ENCODE measurements at places on chromosomes 3 and 15.

- no peak for DNase-seq
These were observed 572.1 kb downstream of the FGF12 start for GRCh38 chr3:192155194-192155593.

GRCh38 chr3:170536712-170537111 lies 49.2 kb downstream of the SLC7A14 start:
- no peak for DNase-seq

DNA sequence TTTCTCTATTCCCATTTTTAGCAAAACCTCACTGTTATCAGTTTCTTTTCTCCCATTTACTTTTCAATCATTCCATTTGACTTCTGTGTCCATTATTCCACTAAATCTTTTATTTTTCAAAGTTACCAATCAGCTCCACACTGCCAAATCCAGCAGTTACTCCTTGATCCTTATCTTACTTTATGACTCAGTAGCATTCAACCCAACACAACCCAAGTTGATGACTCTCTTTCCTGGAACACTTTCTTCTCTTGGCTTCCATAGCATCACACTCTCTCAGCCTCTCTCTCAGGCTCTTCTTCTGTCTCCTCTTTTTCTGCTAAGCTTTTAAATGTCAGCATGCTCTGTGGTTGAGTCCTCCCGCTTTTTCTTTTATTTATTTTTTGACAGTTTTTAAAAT lies 36.3 kb downstream of the RASGRP1 start:
- no peak for DNase-seq

DNA sequence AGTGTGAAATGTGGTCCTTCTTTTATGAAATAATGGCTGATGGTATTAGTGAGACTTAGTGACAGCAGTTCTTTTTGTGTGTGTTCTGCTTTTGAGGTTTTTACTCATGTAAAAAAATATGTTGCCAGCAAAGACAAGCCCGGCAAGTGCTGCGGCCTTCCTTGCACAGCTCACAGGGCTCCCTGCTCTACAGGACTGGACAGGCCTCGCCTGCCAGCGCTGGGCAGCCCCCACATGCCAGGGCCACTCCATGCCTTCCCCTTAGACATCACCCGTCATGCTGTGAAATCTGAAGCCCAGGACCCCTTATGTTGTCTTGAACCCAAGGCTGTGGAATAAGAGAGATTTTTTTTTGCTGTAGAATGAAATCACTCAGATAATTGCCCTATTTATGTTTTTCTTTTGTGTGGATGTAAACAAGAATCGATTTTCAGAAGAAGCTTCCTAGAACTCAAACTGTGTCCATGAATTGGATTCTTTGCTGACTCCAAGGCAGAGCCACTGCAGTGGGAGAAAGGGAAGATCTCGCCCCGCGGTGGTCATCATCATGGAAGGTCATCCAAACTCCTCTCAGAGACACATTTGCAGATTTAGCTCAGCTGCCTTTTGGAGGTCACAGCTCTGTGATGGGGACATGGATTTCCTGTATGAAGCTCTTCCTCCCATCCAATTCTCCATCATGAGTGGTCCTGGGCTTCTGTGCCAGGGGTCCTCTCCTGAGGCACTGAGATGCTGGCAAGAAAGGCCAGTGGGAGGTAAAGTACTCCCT lies 150.8 kb downstream of the ATP10A start:
- DNase-seq, result no peak

DNA sequence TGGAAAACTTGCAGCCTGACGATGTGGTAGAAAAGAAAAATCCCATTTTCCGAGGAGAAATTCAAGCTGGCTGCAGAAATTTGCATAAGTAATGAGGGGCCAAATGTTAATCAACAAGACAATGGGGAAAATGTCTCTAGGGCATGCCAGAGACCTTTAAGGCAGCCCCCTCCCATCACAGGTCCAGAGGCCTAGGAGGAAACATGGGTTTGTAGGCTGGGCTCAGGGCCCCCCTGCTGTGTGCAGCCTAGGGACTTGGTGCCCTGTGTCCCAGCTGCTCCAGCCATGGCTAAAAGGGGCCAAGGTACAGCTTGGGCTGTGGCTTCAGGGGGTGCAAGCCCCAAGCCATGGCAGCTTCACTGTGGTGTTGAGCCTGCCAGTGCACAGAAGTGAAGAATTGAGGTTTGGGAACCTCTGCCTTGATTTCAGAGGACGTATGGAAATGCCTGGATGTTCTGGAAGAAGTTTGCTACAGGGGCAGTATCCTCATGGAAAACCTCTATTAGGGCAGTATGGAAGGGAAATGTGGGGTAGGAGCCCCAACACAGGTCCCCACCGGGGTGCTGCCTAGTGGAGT lies 75.9 kb upstream of the CADPS start:
- DNase-seq, result no peak

DNA sequence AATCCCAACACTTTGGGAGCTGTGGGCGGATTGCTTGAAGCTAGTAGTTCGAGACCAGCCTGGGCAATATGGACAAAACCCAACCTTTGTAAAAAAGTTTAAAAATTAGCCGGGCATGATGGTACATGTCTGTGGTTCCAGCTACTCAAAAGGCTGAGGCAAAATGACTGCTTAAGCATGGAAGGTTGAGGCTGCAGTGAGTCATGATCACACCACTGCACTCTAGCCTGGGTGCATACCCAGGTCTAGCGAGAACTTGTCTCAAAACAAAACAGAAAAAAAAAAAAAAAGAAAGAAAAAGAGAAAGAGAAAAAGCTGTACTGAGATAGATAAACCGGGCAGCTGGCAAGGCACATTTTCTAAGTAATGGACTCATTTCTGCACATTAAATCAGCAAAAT lies 10.6 kb downstream of the ARPP19 start:
- DNase-seq, result peak; percentile 17

DNA sequence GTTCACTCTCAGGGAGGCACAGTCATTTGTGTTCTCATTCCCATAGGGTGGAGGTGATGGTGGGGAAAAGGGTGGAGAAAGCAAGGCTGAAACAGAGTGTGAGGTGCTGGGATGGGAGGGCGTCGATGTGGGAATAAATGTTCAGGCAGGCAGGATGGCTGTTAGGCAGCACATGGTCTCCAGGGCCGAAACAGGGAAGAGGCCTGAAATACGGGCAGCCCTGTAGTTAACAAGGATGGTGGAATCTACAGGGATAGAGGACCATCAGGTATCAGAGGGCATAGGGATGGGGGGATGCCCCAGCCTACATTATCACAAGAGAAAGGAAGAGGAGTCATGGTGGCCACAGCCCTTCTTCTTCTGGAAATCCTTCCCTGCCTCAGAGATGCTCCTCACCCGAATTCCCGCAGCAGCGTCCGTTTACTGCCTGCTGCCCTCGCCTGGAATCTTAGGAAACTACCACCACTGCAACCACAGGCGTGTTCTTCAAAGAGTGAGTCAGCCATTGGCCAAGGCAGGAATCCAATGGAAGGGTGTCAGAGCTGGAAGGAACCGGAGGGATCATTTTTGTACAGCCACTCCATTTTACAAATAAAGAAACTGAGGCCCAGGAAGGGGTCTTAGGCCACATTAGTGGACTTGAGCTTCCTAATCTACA lies 49.7 kb upstream of the POMGNT2 start:
- DNase-seq, result no peak

DNA sequence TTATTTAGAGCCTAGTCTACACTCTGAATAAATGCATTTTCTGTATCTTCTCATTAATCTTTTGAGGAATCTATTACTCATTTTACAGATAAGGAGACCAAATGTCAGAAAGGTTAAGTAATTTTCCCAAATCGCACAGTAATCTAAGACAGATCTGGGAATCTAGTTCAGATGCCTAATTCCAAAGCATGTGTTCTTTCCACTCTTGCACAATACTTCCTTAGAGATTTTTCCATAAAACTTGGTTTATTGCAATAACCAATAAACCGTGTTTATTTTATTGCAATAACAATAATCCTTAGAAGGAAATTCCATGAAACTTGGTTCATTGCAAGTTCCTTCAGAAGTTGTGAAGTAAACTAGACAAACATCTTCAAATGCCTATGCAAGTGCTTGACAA lies 17.4 kb upstream of the COL8A1 start:
- DNase-seq, result no peak

GRCh38 chr3:189507856-189508255 lies 123.3 kb upstream of the TP63 start:
- no peak for DNase-seq

DNA sequence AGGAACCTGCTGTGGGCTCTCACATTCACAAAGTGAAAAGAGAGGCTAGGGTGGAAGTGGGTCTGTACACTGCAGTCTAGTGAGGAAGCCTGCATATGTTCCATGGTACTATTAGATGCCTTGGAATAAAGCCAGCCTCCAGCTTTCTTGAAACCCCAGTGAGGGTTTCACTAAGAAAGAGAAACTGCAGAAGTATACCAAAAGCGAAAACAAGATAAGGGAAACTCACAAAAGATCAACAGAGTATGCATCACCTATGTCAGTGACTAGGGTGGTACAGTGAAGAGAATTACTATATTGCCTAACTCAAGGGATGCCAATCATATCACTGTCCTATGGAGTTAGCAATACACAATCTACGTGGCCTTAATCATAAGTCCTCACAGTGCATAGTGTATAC lies 212.5 kb upstream of the GADL1 start:
- DNase-seq, result no peak

- no peak for DNase-seq
These were observed 1.8 kb downstream of the CXCR6 start for GRCh38 chr3:45944830-45945620.

- DNase-seq, result no peak
These were observed 27.0 kb upstream of the APH1B start for GRCh38 chr15:63250312-63250965.

DNA sequence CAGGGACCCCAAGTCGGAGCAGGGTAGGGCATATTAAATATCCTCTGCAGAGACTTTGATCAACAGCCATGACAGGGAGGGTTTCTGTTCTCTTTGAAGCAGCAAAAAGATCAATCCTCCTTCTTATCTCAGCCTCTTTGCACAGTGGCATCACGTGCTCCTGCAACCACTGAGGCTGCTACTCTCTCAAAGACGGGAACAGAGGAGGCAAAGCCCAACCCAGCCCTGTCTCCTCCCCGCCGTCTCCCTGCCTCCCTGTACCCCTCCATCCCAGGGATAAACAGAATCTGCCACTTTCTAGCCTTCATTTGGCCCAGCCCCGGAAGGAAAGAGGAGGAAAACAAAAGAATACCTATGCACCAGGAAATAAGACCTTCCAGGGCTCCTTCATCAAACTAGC lies 7.5 kb upstream of the TBC1D21 start:
- no peak for DNase-seq

DNA sequence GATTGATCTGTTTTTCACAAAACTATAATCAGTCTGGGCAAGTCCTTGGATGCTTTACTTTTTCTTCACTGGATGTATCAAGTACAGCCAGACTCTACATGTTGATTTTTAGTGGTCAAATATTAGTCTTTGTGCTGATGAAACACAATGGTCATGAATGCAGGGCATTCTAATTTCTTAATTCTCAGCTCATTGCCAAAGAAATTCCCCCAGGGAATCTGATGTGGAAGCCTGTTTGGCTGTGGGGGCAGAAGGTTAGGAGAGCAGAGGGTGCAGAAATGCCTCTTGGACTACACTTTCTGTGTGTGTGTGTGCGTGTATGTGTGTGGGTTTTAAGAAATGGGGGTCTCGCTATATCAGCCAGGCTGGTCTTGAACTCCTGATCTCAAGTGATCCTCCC lies 48.7 kb upstream of the HACD2 start:
- no peak for DNase-seq

DNA sequence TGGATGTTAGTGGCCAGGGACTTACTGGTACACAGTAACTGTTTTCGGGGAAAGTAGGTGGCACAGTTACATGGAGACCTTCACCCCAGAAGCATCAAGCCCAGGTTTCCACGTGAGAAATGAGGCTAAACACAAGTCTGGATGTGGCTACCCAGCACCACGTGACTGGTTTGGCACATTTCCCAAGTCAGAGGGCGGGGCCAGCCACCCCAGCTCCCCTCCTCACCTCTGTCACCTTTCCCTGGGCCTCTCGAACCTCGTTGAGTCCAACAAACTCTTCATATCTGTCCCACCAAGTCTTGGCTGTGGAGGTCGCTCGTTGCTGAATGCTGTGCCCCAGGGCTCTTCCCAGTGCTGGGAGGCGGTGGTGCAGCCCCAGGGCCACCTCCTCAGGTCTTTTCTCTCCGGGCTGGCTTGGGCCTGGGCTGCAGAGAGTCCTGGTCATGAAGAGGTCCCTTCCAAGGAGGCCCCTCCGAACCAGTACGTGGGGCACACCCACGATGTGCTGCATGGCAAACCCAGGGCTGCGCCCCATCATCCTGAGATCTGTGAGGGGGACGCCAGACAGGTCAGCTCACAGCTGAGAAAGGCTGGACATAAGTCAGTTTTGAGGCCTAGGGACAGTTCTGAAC lies 4.8 kb upstream of the PLXNB1 start:
- no peak for DNase-seq

- no peak for DNase-seq
These were observed 237.3 kb downstream of the SHOX2 start for GRCh38 chr3:157868946-157869345.

DNA sequence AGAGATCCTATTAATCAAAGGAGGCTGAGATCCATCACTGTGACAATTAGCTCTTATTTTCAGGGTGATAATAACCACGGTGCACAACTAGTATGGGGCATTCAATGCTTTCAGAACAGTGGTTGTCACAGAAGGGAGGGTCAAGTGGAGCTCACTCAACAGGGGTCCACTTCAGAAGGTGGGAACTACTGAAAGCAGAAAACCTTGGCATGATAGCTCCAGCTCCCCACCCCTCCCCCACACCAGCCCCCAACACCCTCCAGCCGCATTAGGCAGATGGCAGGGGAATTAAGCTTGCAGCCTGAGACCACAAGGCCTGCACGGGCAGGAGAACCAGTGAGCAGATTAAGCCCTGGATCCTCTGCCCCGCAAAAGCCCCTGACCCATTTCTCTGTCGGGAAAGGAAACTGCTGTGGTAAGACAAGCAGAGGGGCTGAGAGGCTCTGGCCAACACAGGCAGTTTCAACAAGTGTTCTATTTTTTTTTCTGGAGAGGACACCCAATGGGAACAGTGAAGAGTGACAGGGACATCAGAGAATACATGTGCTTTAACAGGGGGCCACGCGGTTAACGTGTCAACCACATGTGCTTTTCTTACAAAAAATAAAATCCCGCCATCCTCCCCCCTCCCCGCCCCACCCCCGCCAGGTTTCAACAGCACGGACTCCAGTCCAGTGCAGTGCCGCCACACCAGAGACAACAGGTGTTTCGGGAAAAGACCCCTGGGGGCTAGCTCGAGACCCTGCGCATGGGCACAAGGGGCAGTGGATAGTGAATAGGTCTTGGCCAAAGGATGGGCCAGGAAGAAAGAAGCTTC lies 997 bp downstream of the FYCO1 start:
- peak; percentile 31 for DNase-seq

GRCh38 chr3:14143271-14144225 lies 18.7 kb downstream of the TMEM43 start:
- no peak for DNase-seq

DNA sequence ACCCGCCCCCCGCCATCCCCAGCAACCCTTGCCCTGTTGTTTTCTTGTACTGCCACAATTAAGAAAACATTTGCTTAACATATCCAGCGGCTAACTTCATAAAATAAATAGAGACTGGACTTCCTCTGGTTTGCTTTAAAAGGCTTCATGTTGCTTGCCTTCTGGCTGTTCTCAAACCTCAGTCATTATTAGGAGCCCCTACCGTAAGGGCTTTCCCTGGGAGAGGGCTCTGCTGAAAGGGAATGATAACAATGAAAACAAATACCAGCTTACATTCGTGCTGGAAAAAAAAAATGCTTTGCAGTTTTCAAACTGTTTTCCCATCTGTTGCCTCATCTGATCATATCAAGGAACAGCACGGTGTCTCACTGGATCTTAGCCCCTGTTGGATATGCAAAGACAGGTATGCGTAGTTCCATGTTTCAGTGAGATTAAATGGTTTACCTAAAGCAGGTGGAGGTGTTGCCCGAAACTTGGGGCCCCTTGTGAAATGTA lies 77.2 kb upstream of the VGLL4 start:
- no peak for DNase-seq
